ENCODE measurements at places on chromosomes 11 and 22. TPM values are rescaled to one million over a fixed set of nuclear protein-coding genes. Genes with fewer than 3 reads are reported as not detected.

GVQW3 gene
- polyA plus RNA-seq = 10.8 TPM

PIH1D2 gene
- polyA plus RNA-seq = 9.7 TPM

GLYATL2 gene
- 2.2 TPM for polyA plus RNA-seq

SEC14L6 gene
- 8.6 TPM for polyA plus RNA-seq

IGSF9B gene
- polyA plus RNA-seq = 6.0 TPM

CD248 gene
- polyA plus RNA-seq = 54.0 TPM

ATF4 gene
- polyA plus RNA-seq = 309 TPM

MRPL21 gene
- 81.6 TPM for polyA plus RNA-seq

OR5P2 gene
- not detected for polyA plus RNA-seq

PTPMT1 gene
- polyA plus RNA-seq = 51.6 TPM

HOATZ gene
- 0.13 TPM for polyA plus RNA-seq

APOA5 gene
- polyA plus RNA-seq = not detected

TSGA10IP gene
- not detected for polyA plus RNA-seq

ZNF280B gene
- 4.7 TPM for polyA plus RNA-seq

SMIM35 gene
- 0.19 TPM for polyA plus RNA-seq

KRTAP5-2 gene
- polyA plus RNA-seq = not detected

GGTLC2 gene
- polyA plus RNA-seq = 0.21 TPM

ALDH3B1 gene
- 1.3 TPM for polyA plus RNA-seq

ME3 gene
- 31.7 TPM for polyA plus RNA-seq

APOA4 gene
- polyA plus RNA-seq = not detected

MYBPC3 gene
- 0.64 TPM for polyA plus RNA-seq

All from right renal cortex interstitium (tissue), 3 donors.